ENCODE measurements at places on chromosomes 7 and 10. TPM values are rescaled to one million over a fixed set of nuclear protein-coding genes. Genes with fewer than 3 reads are reported as not detected.

DNA sequence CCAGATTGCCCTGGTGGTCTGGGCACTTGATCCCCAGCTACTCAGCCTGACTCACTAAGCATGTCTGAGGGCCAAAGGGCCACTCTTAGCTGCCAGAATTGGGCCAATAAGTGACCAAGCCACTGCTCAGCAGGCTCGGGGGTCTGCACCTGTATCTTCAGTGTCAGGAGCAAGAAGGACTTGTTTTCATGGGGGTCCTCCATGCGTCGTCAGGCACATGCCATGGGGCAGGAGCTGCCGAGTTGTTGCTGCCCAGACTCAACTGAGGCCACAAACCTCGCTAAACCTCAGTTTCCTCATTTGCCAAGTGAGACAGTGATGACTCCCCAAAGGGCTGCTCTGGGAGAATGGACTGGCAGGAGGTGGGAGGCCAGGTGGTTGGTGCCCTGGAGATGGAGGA is 158.6 kb upstream of the GDF10 start:
- no peak overlapping the region for H3K4me3 ChIP-seq
- H3K27ac ChIP-seq, result no peak overlapping the region
- H3K4me1 ChIP-seq, result peaks cover 6% of the 10 kb centered on the region
- no peaks in the 10 kb centered on the region for H3K36me3 ChIP-seq
- no peaks in the 10 kb centered on the region for H3K27me3 ChIP-seq

DNA sequence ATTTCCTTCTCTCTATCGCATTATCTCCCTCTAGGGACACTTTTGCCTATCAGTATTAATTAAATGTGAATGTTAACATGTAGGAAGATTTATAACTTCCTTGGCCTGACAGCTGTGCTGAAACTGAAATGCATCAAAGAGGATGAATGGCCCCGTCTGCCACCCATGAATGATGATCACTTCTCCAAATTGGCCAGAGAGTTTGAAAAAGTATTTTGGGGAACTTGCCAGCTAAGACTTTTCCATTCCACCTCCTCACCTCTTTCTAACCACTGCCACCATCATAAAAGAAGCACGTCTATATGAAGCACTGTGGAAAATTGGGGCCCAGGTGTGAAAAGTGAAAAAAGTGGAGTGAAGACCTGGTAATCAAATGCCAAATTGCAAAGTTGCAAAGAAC is 25.4 kb upstream of the ST8SIA6 start:
- no peaks in the 10 kb centered on the region for H3K4me1 ChIP-seq
- H3K27me3 ChIP-seq, result peaks cover 20% of the 10 kb centered on the region
- H3K36me3 ChIP-seq, result peaks cover 7% of the 10 kb centered on the region

- no peak overlapping the region for H3K4me3 ChIP-seq
- peaks cover 5% of the 10 kb centered on the region for H3K36me3 ChIP-seq
- H3K27ac ChIP-seq, result no peak overlapping the region
- DNase-seq, result no peak
Observed at GRCh38 chr7:150875791-150876190, 23.5 kb downstream of the AOC1 start.

- no peak overlapping the region for H3K4me3 ChIP-seq
- DNase-seq, result no peak
- peak overlapping the region; percentile 50 for H3K27ac ChIP-seq
Observed at GRCh38 chr7:94391726-94392392, 2.8 kb upstream of the COL1A2 start.

DNA sequence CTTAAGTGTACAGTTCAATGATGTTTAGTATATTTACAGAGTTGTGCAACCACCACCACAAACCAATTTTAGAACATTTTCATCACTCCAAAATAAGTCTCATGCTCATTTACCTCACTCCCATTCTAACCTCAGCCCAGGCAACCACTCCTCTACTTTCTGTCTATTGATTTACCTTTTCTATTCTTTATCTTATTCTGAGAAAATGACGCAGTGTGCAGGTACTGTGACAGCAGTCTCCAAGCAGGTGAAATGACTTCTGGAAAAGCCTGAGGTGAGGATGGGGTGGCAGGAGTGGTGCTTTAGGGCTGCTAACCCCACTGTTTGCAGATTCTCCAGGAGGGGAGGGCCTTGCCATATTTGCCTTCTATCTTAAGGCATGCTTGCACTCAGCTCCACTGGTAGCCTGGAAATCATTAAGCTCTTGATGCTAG is 39.5 kb downstream of the GARS1 start:
- H3K36me3 ChIP-seq, result peaks cover 18% of the 10 kb centered on the region
- no peak overlapping the region for H3K27ac ChIP-seq
- no peaks in the 10 kb centered on the region for H3K27me3 ChIP-seq
- no peak overlapping the region for H3K4me3 ChIP-seq

DNA sequence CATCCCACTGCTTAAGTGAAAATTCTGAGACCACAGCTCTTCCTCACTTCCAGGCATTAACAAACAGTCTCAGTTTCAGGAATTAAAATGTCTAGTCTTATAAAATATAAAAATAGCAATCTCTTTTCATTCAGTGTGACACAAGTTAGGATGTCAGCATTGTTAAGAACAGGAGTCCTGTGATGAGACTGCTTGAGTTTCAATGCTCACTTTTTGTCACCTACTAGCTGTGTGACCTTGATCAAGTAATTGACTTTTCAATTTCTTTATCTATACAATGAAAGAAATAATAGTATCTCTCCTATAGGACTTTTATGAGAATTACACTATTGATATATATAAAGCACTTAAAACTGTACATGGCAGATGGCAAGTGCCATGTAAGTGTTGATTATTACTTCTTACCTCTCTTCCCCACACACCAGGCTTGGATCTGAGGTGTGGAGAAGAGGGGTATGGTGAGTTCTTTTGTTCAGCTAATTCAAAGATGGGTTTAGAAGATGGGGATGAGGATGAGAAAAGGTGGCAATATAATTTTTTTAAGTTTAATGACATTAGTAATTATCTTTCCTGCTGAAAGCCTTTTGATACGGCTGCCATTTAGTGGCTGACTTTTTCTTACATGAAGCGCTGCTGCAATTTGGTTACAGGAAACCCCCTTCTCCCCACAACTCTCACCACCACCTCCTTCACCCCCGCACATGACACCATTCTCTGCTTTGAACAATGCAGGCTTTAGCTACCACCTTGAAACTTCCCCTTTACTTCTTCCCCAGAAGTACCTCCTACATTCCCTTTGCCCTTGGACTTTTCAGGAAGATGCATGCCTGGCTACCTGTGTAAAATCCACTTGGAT is 20.8 kb upstream of the HYAL4 start:
- DNase-seq, result peak; percentile 35
- peaks cover 5% of the 10 kb centered on the region for H3K4me1 ChIP-seq
- peaks cover 10% of the 10 kb centered on the region for H3K27me3 ChIP-seq
- H3K36me3 ChIP-seq, result peaks cover 3% of the 10 kb centered on the region
- no peak overlapping the region for H3K4me3 ChIP-seq
- no peak overlapping the region for H3K27ac ChIP-seq

- peaks cover 21% of the 10 kb centered on the region for H3K36me3 ChIP-seq
- DNase-seq, result no peak
- no peak overlapping the region for H3K4me3 ChIP-seq
- H3K4me1 ChIP-seq, result peaks cover 7% of the 10 kb centered on the region
Observed at GRCh38 chr7:91847876-91848588, 32.5 kb downstream of the MTERF1 start.

DNA sequence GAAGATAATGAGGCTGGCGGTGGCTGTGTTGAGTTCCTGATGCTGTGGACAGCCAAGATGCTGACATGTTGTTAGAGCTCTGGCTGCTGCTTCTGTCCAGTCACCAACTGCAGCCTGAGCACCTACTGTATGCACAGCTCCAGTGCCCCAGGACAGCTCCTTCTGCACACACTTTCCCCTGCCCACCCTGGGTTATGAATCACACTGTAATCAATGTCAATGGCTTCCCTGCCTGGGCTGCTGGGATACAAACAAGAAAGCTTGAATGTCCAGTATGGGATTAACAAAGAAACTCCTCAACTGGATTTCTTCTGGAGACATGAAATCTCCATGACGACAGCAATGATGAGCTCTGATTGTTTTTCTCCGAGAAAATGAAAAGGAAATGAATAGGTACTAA is 172.0 kb downstream of the GFRA1 start:
- H3K36me3 ChIP-seq, result no peaks in the 10 kb centered on the region
- H3K27ac ChIP-seq, result no peak overlapping the region
- DNase-seq, result no peak
- peaks cover 7% of the 10 kb centered on the region for H3K27me3 ChIP-seq

DNA sequence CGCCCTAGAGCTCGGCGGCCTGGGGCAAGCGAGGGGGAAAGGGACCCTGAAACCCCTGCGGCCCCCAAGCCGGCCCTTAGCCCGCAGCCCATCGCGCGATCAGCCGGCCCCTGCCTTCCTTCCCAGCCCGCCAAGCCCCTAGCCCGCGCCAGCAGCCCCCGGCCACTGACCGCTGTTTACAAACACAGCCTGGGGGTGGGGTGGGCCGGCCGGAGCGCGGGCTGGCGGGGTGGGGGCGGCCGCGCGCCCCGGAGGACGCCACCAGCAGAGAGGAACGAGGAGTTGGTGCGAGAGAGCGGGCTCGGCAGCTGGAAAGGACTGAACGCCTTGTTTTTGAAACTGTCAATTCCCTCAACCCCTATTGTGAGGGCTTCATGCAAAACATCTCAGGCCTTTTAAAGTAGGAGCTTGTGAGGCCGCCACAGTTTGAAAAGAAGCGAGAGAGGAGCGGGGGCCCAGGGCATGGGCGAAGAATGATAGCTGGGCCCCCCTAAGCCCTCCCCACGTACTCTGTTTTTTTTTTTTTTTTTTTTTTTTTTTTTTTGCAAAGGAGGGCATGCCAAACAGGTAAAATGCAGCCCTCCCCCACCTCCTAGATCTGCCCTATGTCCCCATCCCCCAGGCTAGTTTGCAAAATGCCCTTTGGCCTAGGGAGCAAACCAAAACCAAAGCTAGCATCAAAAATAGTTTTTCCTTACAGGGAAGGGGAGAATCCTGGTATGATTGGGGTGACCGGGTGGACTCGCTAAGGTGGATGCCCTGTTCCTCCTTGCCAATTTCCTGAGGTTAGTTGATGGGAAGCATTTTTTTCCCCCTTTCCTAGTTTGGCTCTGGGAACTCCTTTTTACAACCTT is 15.0 kb downstream of the SKIDA1 start:
- no peak overlapping the region for H3K27ac ChIP-seq
- H3K27me3 ChIP-seq, result peaks cover 51% of the 10 kb centered on the region
- no peak for DNase-seq
- peak overlapping the region; percentile 19 for H3K4me3 ChIP-seq
- H3K4me1 ChIP-seq, result no peaks in the 10 kb centered on the region
- no peaks in the 10 kb centered on the region for H3K36me3 ChIP-seq

DNA sequence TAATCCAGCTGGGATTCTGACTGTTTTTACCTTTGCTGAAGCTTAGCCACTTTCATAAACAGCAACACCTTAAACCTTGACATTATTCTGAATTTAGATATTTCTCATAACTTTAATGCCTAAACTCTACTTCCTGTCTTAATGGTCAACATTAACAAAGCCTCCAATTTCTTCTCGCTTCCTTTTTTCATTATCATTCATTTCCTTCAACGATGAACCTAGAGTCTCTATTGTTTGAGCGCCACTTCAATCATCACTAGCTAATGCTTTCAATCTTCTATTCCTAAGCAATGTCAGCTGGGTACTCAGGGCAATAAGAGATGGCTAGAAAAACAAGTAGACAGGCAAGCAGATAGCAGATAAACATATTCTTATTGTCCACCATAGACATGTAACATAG is 96.6 kb upstream of the TMEM196 start:
- no peaks in the 10 kb centered on the region for H3K4me1 ChIP-seq
- H3K36me3 ChIP-seq, result no peaks in the 10 kb centered on the region
- no peak for DNase-seq
- H3K27ac ChIP-seq, result no peak overlapping the region

GRCh38 chr7:149813254-149814035 is 24.7 kb upstream of the ZNF862 start:
- peaks cover 15% of the 10 kb centered on the region for H3K4me1 ChIP-seq
- DNase-seq, result no peak
- no peak overlapping the region for H3K27ac ChIP-seq
- H3K4me3 ChIP-seq, result no peak overlapping the region
- no peaks in the 10 kb centered on the region for H3K36me3 ChIP-seq

- no peak for DNase-seq
- no peaks in the 10 kb centered on the region for H3K27me3 ChIP-seq
- no peaks in the 10 kb centered on the region for H3K4me1 ChIP-seq
- no peak overlapping the region for H3K4me3 ChIP-seq
- H3K27ac ChIP-seq, result no peak overlapping the region
Observed at GRCh38 chr7:121904120-121904519, 31.2 kb downstream of the PTPRZ1 start.

GRCh38 chr10:16949816-16950215 is 132.6 kb upstream of the RSU1 start:
- no peaks in the 10 kb centered on the region for H3K27me3 ChIP-seq
- H3K36me3 ChIP-seq, result peaks cover 16% of the 10 kb centered on the region
- H3K4me1 ChIP-seq, result peaks cover 7% of the 10 kb centered on the region

DNA sequence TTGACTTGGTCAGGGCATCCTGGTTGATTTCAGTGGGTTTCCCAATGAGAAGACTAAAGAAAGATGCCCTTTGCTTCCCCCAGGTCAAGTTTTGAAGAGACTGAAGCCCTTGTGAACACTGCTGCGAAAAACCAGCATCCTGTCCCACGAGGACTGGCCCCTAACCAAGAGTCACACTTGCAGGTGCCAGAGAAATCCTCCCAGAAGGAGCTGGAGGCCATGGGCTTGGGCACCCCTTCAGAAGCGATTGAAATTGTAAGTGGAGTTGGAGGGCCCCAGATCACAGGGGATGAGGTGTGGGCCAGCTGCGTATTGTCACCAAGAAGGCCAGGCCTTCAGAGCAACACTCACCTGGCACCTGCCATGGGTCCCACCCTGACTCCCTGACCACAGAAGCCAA is 43.3 kb upstream of the BTBD16 start:
- peaks cover 12% of the 10 kb centered on the region for H3K27me3 ChIP-seq
- no peak overlapping the region for H3K4me3 ChIP-seq
- DNase-seq, result no peak
- no peak overlapping the region for H3K27ac ChIP-seq

TRIM74 gene
- 8.3 TPM for total RNA-seq

TRAPPC14 gene
- total RNA-seq, result 109 TPM

BMPER gene
- total RNA-seq, result not detected

CFAP69 gene
- 0.39 TPM for total RNA-seq

PIP gene
- not detected for total RNA-seq

TRIM50 gene
- total RNA-seq, result 0.25 TPM

NKX1-2 gene
- total RNA-seq, result not detected

TMEM60 gene
- 7.5 TPM for total RNA-seq
